ENCODE measurements at places on chromosomes 5 and 9. TPM values are rescaled to one million over a fixed set of nuclear protein-coding genes. Genes with fewer than 3 reads are reported as not detected.

Gene KIAA1958
- 0.88 TPM for polyA plus RNA-seq

DNA sequence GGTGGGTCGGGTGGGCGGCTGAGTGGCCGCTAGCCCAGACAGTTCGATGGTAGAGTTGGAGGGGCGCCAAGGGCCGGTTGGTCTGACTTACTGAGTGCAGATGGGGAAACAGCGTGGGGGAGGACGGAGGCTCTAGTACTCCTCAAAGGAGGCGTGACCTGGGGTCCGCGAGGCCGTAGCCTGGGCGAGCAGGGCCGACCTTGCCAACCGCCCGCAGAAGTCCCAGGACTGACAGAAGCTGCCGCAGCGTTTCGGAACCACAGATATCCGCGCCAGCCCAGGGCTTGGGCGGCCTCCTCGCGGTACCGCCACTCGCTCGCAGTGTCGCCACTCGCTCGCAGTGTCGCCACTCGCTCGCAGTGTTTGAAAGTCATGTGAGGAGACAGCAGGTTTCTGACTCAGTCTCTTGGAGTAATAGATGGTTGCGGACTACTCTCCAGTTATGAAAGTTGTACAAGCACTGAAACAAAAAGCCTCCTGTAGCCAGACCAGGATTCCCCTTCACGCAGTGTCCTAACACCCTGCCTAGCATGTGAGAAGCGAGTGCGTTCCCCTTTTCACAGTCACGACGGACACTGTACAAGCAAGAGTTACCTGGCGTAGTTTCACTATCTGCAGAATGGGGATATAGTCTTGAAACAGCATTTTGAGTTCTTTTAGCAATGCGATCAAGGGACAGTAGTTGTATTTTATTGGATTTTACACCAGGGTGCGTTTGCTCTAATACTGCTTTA lies 674 bp downstream of the TMEM38B start:
- DNase-seq: no peak

Gene MAST4
- polyA plus RNA-seq: 11.6 TPM

- no peak for DNase-seq
Measured at GRCh38 chr5:105508519-105508918, 1945.9 kb upstream of the NUDT12 start.

DNA sequence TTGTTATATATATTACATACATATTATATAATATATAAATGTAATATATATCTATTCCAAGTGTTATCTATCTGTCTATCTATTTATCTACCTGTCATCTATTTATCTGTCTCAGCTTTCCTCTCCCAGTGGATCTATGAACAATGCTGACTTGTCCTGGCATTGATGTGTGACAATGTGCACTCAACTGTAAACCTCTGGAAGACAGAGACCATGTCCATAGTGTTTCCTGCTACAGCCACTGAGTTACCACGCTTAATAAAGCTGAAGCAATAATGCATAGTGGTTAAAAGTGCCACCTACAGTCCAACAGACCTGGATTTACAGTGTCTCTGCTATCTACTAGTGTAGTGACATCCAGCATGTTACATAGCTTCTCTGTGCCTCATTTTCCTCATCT lies 57.2 kb upstream of the TMED7 start:
- DNase-seq: no peak

DNA sequence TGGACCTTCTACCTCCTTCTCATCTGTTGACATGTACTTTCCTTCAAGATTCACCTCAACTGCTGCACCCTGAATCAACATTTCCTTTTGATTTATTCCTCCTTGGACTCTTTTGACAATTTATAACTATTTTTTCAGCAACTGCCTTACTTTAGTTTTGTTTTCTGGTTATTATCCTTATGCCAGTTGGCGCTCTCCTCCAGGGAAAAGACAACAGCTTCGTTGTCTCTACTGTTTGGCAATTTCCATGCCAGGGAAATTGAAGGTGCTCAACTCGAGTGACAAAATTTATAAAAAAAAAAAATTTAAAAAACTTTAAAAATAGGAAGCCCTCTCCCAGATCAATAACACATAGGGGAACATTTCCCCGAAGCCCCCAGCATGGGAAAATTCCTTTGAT lies 549.2 kb upstream of the DMAC1 start:
- DNase-seq: no peak

- DNase-seq: peak; percentile 7
Measured at GRCh38 chr9:81716409-81716808, 27.1 kb upstream of the TLE1 start.

- DNase-seq: no peak
Measured at GRCh38 chr9:37944671-37945481, 40.9 kb upstream of the SLC25A51 start.

Gene ADAMTSL2
- not detected for polyA plus RNA-seq

DNA sequence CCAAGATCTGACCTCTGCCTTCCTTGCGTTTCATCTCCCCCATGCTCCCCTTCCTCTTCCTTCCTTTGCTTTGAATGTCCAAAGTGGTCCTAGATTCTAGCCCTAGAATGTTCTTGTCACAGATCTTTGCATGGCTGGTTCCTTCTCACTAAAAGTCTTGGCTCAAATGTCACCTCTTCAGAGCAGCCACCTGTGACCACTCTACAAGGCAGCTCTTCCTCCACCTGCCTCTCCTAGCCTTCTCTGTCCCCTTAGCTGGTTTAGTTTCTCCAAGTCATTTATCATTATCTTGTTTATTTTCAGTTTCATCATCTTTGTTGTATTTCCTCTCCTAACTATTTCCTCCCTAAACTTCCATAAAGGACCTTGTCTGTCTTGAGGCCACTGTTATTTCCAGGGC lies 7.1 kb upstream of the OCLN start:
- DNase-seq: no peak

DNA sequence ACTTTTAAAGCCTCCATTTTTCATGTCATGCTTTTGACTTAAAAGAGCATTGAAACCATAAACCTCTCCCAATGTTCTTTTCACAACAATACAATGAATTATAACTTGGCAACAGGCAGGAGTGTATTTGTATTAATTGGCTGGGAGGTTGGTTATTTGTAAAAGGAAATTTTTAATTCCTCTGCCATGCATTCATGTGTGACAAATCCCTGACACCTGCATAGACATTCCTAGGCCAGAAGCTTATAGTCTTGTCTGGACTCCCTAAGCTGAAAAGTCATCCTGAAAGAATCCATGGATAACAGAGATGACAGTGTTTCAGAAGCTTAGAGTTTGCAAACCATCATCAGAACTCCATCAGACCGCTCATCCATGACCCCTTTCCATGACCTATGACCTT lies 76.3 kb upstream of the PTGER4 start:
- DNase-seq: no peak

Gene ITGA1
- 136 TPM for polyA plus RNA-seq

GRCh38 chr9:28651050-28651722 lies 1077.9 kb upstream of the C9orf72 start:
- DNase-seq: no peak

- no peak for DNase-seq
Measured at GRCh38 chr5:151674626-151675610, 11.8 kb downstream of the SPARC start.

DNA sequence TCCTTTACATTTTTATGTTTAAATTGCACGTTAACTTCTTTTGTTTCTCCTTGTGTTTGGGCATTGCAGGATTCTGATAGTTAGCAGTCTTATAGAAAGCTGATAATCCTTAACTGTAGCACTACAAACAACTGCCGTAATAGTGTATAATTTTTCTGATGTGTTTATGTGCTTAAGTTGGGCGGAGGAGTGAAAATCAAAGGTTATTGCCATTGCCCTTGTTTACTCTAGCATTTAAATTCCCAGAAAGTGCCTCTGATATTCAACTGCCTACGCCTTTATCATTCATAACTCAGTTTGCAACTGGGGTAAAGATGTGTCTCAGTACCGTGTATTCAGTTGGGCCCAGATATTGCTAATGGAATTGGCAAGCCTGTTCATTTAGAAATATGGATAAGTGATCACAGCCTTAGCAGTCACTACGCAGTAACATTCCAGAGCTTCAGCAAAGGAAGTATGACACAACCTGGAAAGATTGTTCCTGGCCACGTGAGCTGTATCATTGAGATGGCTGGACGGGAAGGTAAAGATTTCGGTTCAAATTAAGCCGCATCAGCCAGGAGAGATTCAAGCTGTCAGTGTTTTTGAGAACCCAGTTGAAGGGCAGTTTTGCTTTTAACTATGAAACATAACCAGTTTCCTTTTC lies 28.1 kb upstream of the LRRTM2 start:
- DNase-seq: peak; percentile 7

- DNase-seq: no peak
Measured at GRCh38 chr5:178117923-178118701, 4.8 kb downstream of the N4BP3 start.

Gene CDKN2A
- 29.7 TPM for polyA plus RNA-seq

GRCh38 chr5:159003045-159004030 lies 96.4 kb downstream of the EBF1 start:
- no peak for DNase-seq

DNA sequence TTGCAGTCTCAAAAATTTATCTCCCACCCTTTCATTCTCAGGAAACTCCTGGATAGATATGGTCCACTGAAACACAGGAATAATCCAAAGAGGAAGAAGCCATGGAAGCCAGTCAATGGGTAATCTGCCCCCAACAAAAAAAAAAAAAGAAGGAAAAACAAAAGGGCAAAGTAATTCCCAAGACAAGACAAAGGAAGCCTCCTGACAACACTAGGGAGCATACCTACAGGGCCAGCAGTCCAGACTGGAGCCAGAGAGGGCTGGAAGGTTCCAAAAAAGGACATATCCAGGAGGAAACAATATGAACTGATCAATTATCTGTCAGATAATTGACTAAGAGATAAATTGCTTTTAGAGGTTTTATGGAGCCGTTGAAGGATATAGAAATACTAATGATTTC lies 12.9 kb downstream of the FNIP1 start:
- no peak for DNase-seq

DNA sequence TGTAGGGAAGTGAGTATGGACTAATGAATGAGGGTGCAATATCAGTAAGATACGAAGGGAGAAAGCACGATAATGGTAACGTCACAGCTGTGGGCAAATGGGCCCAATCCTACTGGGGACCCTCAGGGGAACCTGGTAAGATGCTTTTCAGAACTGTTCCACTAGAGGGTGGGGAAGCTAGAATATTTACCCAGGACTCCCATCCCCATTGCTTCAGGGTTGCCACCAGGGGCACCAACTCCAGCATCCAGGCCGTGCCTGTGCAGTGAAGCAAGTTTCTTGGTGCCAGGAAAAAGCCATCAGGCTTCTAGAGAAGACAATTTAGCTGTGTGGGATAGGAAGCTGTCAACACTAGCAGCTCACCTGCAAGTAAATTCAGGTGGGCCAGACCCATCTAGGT lies 409.3 kb downstream of the AGTPBP1 start:
- DNase-seq: no peak

GRCh38 chr9:69213647-69214046 lies 39.6 kb downstream of the TJP2 start:
- DNase-seq: no peak

GRCh38 chr5:76199336-76200318 lies 116.4 kb downstream of the SV2C start:
- DNase-seq: no peak

Gene SPATA31A3
- polyA plus RNA-seq: not detected

GRCh38 chr5:135371622-135372232 lies 27.3 kb downstream of the MACROH2A1 start:
- DNase-seq: no peak

- DNase-seq: no peak
Measured at GRCh38 chr9:136949239-136949816, 2.7 kb upstream of the LCN12 start.

GRCh38 chr9:6777213-6777902 lies 19.6 kb downstream of the KDM4C start:
- DNase-seq: no peak

- no peak for DNase-seq
Measured at GRCh38 chr5:114060866-114061265, 301.0 kb upstream of the KCNN2 start.

GRCh38 chr5:136350343-136350742 lies 15.0 kb downstream of the TRPC7 start:
- DNase-seq: no peak

- DNase-seq: no peak
Measured at GRCh38 chr9:98978231-98978681, 34.5 kb downstream of the COL15A1 start.

Gene CAMK2A
- 0.46 TPM for polyA plus RNA-seq

DNA sequence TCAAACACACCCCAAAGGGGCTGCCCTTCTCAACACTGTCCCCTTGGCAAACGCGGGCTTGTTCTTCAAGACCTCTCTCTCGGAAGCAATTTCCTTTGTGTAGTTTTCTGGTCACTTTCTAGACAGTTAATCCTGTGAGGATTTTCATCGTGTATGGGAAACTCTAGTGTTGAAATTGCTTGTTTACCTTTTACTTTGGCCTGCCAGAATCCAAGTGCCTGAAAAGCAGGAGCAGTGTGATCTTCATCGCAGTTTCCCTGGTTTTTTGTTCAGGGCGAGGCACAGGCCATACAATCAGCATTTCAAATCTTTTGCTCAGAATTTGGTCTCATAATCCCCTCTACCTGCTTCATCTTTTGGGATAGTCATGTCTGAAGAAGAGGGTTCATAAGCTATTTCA lies 115.7 kb upstream of the C9orf72 start:
- DNase-seq: no peak

DNA sequence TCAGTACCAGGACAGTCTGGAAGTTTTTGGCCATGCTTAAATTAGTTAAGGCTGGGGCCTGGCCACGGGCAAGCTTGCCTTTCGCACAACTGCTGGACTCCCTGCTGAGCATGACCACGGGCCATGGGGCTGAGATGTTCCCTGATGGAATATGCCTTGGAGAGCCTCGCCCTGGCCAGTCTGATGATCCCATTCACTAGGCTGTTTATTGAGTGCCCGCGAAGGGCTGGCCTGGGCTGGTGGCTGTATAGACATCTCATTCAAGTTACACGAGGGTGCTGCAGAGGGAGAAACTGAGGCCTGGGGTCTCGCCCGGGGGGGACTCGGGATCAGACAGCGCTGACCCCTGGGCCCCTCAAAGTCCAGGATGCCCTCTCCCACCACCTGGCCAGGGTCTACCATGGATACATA lies 7.8 kb upstream of the RXRA start:
- no peak for DNase-seq

Gene PLPP7
- polyA plus RNA-seq: 0.57 TPM

Gene PCDHA8
- not detected for polyA plus RNA-seq

Gene GARNL3
- polyA plus RNA-seq: 2.7 TPM

DNA sequence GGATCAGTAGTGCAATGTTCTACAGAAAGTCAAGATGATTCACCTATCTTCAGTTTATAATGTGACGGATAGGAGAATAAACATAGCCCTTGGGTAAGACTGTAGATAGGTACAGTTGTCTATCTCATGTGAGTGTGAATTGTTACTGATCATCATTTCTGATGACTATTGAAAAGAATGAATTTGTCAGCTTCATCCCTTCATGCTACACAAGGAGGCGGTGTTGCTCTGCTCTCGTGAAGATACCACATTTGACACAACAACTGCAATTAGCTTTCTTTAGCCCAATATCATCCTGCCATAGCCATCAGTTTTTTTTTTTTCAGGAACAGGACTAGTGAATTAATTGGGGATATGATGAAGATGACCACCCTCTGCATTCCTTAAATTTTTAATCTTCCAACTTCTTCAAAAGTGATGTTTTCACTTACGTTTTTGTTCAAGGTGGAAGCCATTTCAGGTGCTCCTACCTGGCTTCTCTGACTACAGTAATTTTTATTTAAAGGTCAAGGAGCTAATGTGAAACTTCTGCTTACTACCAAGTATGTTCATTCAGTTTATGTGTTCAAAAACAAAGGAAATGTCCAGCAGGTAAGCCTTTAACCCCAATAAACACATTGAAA lies 152.9 kb upstream of the MOCS2 start:
- no peak for DNase-seq

Data from AG04450 (cell line).